ENCODE measurements at places on chromosomes 2 and 18.

GRCh38 chr2:240162032-240162431 lies 21.6 kb upstream of the OTOS start:
- no peak for DNase-seq

GRCh38 chr2:216281316-216281715 lies 91.0 kb downstream of the MARCHF4 start:
- DNase-seq = no peak

DNA sequence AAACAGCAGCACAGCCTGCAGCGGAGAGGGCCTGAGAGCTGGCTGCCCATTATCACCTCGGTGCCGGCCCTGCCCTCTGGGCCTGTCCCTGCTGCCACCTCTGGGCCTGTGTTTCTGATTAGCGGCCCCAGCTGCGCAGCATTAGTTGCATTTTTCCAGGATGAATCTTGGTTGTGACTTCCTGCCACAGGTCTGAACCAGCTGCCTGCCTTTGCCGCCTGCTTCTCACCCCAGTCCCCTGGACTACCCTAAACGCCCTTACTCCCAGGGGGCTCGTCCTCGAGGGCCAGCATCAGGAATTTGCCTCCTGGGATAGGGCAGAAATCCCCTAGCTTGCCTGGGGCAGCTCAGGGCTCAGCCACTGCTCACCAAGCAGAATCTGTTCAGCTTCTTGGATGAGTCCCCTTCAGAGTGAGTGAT lies 342.8 kb downstream of the DYSF start:
- DNase-seq = no peak

DNA sequence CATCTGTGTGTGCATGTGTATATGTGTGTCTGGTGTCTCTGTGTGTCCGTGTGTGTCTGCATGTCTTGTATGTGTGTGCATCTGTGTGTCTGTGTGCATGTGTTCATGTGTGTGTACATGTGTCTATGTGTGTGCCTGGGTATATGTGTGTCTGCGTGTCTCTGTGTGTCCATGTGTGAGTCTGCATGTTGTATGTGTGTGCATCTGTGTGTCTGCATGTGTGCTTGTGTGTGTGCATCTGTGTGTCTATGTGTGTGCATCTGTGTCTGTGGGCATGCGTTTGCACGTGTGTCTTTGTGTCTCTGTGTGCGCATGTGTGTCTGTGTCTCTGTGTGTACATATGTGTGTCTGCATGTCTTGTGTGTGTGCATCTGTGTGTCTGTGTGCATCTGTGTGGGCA lies 207.7 kb downstream of the TNS1 start:
- DNase-seq = no peak

- DNase-seq = no peak
These were observed 158.1 kb upstream of the SPATS2L start for GRCh38 chr2:200148366-200148765.

- no peak for DNase-seq
These were observed 14.5 kb downstream of the VIT start for GRCh38 chr2:36710858-36711515.

DNA sequence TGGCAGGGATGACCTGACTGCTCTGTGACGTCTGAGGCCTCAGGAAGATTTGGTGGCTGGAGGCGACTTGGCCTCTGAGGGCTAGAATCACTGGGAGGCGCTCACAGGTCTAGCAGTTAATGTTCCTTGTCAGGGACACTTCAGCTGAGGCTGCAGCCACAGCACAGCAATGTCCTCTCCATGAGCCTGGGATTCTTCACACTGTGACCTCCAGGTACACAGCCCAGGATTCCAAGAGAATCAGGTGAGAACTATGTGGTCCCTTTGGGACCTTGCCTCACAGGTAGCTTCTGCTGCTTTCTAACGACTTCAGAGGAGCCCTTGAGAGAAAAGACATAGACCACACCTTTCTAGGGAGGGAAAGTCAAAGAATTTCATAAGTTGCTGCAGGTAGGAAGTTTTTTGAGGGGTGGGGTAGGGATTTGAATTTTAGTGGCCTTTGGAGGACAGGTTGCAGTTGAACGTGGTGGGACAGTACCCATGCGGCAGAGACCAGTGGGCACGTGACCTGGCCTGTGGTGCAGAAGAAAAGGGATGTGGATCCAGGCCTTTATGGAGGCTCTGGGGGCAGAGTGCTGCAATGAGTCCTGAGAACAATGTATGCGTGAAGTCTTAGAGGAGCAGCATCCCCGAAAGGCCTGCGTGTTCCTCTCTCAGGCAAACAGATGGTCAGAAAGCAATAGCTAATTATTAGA lies 86.2 kb downstream of the LYPD1 start:
- DNase-seq = no peak

GRCh38 chr18:69787825-69788547 lies 159.7 kb downstream of the CD226 start:
- no peak for DNase-seq

- no peak for DNase-seq
These were observed 20.8 kb downstream of the DIPK1C start for GRCh38 chr18:74436158-74436769.

DNA sequence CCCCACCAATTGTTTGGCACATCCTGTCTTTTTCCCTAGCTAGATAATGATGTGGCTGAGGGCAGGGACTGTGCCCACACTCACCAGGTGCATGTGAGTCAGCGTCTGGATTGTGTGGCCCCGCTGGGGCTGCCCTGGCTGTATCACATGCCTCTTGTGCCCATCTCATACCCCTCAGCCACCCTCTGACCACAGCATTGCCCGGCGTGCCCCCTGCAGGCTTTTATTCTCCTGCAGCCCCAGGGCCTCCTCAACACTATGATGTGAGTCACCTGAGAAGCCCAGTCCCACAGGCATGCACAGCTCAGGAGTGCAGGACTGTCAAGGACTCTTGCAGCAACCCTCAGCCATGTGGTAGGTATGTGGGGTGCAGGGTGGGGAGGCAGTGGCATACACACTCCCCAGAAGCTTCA lies 14.8 kb upstream of the STEAP3 start:
- no peak for DNase-seq

DNA sequence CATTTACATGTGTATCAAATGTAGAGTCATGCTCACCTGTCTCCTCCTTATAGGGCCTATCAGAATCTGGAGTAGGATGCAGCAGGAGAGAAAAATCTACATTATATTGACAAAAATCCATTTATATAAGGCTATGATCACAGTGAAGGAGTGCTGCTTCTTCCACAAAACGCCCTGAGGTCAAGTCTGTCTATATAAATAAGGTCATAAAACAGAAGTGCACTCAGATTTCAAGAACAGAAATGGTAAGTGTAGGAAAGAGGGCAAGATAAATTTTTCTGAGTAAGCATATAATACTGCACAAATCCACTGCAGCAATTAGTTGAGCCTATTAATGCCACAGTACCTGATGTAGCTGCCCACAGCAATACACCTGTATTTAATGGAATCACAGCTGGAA lies 51.8 kb downstream of the COL5A2 start:
- DNase-seq = no peak

DNA sequence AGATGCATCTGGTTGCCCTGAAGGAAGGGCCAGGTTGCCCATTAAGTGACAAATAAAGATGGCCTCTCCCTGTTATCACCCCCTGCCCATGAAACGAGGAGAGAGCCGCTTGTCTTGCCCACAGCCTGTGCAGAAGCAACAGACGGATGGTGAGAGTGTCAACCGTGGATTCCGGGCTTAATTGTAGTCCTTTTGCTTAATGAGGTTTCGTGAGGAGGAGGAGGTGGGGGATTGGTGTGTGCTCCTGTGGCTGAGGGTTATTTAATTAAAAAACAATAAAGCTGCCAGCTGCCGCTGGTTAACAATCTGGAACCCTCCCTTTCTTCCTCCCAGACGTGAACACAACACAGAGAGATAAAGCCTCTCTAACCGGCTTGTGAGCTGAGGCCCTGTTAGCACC lies 188.0 kb upstream of the PARD3B start:
- DNase-seq = no peak

- no peak for DNase-seq
These were observed 5.7 kb upstream of the TRAF3IP1 start for GRCh38 chr2:238314576-238314975.

DNA sequence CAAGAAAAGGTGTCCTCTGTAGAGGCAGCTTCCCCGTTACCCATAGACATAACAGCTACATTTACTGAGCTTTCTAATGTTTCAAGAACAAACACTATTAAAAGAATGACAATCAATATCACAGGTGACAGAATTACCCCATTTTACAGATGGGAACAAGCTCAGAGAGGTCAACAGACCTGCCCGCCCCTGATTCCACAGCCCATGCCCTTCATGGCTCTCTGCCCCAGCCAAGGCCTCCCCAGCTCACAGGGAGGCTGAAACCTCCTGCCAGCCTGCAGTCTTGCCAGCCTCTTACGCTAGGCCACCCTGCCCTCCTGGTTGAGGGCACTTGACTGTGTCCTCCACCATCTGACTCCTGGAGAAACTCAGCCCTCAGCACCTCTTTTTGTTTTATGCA lies 19.1 kb upstream of the SLC35F6 start:
- no peak for DNase-seq

- no peak for DNase-seq
These were observed 428.9 kb downstream of the MBD2 start for GRCh38 chr18:53795610-53796009.

DNA sequence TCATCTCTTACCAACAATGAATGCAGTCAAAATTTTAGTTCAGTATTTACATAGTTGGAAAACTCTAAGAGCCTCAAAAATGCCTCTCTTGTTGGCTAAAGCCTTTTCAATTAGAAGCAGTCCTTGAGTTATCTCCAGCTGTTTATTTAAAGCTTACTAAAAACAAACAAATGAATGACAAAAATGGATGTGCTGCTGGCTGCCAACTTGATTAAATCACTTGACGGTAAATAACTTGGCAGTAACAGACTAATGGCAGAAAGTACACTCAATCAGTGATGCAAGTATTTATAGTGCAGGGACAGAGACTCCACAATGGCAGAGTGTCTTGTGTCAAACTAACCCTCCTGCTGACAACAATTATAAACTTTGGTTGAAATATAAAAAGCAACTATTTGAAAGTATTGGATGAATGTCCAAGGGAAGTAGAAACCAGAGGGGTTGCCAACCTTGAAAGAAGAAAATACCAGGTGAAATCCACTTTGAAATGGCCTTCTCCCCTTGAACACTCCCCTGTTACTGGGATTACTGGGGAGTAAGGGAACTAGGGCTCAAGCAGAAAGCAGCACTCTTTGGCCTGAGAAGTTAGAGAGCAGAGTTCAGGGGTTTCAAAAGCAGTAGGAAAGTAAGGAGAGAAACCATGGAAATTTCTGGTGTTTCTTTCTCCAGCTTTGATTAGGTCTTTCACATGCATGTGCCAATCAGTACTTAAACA lies 245.2 kb upstream of the SPHKAP start:
- DNase-seq = no peak

- DNase-seq = no peak
These were observed 43.1 kb upstream of the CWC22 start for GRCh38 chr2:180050246-180050645.

GRCh38 chr2:150955231-150955630 lies 306.4 kb downstream of the RBM43 start:
- DNase-seq = no peak

DNA sequence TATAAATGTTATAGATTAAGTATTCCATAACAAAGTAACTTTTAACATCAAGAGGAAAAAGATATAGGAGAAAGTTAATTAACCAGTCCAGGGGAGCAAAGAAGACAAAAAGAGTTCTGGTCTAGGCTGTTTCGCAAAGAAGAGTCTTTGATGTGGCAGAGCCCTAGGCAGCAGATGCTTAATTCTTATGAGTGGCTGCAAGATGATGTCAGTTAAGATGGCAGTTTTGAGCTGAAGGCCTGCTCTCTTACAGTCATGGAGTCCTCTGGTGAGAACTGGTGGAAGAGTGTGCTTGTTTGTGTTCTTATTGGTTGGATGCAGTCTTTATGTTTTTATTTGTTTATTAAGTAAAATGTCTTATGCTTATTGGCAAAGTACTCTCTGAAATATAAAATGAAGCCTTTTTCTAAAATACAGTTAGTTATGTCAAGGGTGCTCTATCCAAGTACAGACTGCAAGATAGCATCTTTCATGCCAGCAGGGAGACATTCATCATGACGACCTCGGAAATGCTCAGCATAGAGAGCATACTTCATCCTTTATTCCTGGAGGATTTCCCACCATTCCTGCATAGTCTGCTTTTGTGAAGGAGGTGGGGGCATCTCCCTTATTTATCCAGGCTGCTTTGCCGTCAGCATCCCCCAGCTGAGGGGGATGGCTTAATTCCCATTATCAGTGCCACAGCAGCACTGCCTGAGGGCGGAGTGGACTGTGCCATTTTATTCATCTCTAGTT lies 38.9 kb upstream of the SERPINE2 start:
- DNase-seq = no peak

Measured in stimulated activated CD8-positive, alpha-beta memory T cell treated with anti-CD3 and anti-CD28 coated beads, Interleukin-15, amount 100 ng/mL, for 24 hours (primary cell).